ENCODE measurements at places on chromosomes 1 and 21.

DNA sequence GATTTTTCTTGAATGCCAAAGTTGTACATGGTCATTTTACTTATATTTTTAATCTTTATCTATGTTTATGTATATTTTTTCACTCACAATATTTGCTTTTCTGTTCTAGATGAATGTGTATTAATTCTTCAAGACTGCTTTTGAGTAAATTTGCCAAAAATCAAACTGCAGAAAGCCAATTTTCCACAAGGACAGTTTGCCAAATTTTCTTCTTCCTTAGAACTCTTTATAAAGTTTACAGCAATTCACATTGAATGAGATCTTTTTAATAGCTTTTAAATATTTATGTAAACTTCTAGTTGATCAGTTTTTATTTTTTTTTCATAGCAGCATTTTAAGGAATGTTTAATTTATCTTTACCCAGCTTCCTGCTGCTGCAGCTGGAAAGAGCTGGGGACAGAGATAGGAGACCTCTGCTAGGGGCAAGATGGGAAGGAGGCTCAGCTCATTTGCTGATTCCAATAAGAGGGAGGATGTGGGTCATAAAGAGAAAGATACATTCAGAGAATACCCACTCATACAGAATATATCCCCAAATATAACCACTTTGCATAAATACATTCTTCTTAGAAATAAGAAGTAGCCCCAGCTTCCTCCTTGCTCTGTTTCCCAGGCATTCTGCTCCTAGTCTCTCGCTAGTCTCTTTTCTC, 93.0 kb downstream of the ODF2L start:
- DNase-seq = no peak

GRCh38 chr1:59393211-59394180, 96.6 kb downstream of the FGGY start:
- no peak for DNase-seq

GRCh38 chr1:17819129-17819802, 64.1 kb downstream of the ACTL8 start:
- no peak for DNase-seq

GRCh38 chr1:76313304-76313703, 238.8 kb downstream of the ST6GALNAC3 start:
- DNase-seq = no peak

DNA sequence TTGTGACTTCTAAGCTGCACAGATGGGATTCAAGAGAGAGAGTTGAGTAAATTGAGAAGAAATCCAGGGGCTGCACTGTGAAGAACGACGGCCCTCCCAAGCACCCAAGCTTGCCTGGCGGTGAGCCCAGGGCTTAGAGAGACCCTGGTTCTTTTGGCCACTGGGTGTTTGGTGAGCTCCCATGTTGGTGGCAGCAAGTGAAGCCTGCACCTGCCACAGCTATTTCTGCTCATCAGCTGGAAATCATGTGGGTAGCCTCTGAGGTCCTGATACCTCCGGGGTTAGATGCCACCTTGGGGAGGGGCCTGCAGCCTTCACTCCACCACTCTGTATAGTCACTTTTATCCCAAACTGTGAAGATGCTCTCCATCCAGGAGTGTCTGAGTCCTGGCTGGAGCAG, 6.2 kb upstream of the BTG2 start:
- no peak for DNase-seq

- DNase-seq = no peak
Observed at GRCh38 chr1:113147073-113147625, 74.2 kb downstream of the LRIG2 start.

GRCh38 chr1:44632598-44632997, 41.7 kb downstream of the TMEM53 start:
- no peak for DNase-seq

GRCh38 chr1:51288578-51288977, 41.8 kb downstream of the TTC39A start:
- no peak for DNase-seq
